ENCODE measurements at places on chromosomes 5 and 9. TPM values are rescaled to one million over a fixed set of nuclear protein-coding genes. Genes with fewer than 3 reads are reported as not detected.

MELK gene
- total RNA-seq: 1.2 TPM

ZNF367 gene
- total RNA-seq: 0.67 TPM

NSG2 gene
- total RNA-seq: not detected

RNF183 gene
- total RNA-seq: not detected

LVRN gene
- total RNA-seq: 0.20 TPM

ARL14EPL gene
- total RNA-seq: not detected

AUH gene
- 18.6 TPM for total RNA-seq

IL7R gene
- 226 TPM for total RNA-seq

PCDHGB7 gene
- 15.4 TPM for total RNA-seq

SAXO1 gene
- total RNA-seq: 0.12 TPM

MOB3B gene
- 17.8 TPM for total RNA-seq

PDE6A gene
- 0.09 TPM for total RNA-seq

SHC3 gene
- 12.9 TPM for total RNA-seq

MLANA gene
- not detected for total RNA-seq
